ENCODE measurements at places on chromosomes 2 and 18.

GRCh38 chr2:218405746-218406208 lies 6.1 kb downstream of the CTDSP1 start:
- peak; percentile 62 for DNase-seq

DNA sequence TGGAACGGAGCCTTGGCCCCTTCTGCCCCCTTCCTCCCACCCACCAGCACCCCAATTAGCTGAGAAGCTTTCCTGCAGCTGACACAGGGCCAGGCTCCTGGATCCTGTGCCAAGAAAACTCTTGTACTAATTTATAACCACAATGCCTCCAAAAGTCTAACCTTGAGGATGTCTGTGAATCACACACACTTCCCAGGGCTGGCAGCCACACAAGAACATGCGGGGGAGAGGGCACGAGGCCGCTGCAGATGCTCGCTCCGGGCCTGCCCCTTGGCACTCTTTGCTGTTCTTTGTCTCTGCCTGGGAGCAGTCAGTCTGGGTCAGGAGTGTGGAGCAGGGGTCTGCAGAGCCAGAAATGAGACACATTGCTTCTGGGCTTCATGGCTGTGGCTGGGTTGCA lies 62.7 kb upstream of the KIF5C start:
- peak; percentile 93 for DNase-seq

DNA sequence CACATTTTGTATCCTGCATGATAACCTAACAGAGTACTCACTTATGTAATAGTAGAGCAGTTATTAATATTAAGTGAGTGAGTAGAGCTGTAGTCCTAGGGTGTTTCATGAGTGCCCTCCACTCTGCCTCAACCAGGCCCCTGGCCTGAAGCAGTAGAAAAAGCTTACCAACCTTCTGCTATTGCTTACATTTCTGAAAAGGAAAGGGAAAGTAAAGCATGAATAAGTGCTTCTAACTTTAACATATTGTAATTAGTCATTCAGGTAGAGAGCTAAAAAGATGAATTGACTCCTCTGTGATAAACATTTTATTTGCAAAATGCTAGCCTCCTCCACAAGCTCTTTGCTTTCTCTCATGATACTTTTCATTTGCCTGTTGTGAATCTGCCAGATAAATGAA lies 94.7 kb upstream of the RPE start:
- DNase-seq: no peak

DNA sequence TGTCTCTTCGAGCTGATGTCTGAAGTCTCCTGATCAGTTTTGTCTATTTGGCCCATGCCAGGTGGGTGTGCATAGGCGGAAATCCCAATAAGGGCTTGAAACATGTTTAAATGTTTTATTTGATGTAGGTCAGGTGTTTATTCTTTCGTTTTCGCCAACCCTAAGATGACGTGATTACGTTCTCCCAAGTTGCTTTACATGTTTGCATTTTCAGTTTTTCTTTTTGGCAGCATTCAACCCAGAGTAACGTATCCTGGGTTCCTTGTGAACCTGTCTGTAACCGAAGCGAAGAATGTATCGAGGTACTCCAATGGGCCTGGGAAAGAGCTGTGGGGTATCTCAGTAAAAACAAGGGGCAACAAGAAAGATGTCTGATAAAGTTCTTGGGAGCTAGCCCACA lies 3.1 kb downstream of the ALPK2 start:
- no peak for DNase-seq

- DNase-seq: no peak
Measured at GRCh38 chr2:219542931-219543595, 546 bp downstream of the CHPF start.

DNA sequence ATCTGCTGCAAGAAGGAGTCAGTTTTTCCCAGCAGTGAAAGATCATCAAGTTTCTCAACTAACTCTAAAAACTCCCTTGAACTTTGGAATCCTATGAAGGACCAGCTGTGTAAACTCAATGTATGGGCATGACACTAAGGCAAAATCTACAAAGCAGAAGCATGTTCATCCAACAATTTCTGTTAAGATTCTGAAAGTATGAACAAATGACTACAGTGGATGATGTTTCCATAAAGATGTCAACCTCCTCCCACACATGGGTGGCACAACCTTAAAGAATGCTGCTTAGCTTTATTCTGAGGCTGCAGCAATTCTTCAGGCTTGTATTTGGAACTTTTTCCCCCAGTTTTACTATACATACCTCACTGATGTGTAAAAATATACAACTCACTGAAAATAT lies 47.2 kb downstream of the WDR33 start:
- DNase-seq: no peak

DNA sequence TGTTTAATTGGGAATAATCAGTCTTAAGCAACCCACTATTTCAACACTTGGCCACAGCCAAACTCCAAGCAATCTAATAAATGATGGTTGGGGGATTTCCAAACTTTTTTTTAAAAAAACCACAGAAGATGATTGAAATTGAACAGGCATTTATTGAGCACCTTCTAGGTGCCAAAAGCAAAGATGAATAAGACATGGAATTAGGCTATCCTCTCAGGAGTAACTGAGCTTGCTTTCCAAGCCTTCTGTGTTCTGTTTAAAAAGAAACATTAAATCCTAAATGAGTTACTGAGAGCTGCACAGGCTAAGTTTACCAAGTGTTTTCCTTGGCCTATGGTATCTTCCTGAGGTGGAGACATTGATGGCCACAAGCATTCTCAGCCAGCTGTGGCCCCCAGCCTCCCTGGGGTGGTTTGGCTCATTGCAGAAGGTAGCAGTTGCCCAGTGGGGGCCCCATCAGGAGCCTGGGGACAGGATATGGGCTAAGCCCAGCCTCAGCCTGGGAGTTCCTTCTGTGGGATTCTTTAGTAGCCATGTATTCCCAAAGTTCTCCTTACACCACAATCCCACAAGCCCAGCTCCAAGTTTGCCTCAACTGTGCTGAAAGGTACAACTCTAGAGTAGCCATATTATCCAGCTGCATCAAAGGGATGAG lies 174.3 kb downstream of the C1D start:
- no peak for DNase-seq

GRCh38 chr2:239548451-239548871 lies 147.6 kb upstream of the HDAC4 start:
- no peak for DNase-seq

GRCh38 chr2:203688798-203689197 lies 17.6 kb upstream of the CD28 start:
- DNase-seq: no peak

DNA sequence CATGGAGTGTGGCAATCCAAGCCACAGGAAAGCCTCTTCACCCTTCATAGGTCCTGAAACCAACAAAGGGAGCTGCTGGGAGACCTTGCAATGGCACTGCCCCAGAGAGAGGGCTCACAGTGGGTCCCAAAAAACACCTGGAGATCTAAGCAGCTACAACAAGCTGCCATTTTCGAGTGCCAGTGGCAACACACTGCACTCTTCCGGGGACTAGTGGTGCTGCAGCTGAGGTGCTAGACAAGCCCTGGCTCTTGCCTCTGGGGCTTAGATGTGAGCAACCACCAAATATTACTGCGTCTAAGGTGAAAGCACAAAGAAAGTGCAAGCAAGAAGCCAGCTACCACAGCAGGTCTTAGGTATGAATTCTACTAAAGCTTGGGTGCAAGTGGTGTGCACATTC lies 192.9 kb downstream of the NOL4 start:
- DNase-seq: no peak

DNA sequence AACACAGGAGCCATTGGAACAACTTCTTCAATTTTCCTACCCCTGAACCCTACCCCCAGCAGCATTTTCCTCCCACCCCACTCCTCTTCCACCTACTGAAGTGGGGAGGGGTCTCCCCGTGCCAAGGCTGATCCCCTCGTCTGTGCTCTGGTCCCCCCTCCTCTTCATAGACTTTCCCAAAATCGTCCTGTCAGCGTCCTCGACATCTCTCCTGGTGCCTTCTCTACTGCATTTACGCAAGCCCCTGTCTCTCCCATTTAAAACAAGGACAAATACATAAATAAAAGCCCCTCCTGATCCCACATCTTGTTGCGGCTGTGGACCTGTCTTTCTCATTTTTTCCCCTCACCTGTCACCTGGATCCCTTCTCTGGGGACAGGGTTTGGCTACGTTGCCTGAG lies 42.2 kb downstream of the EMX1 start:
- no peak for DNase-seq

DNA sequence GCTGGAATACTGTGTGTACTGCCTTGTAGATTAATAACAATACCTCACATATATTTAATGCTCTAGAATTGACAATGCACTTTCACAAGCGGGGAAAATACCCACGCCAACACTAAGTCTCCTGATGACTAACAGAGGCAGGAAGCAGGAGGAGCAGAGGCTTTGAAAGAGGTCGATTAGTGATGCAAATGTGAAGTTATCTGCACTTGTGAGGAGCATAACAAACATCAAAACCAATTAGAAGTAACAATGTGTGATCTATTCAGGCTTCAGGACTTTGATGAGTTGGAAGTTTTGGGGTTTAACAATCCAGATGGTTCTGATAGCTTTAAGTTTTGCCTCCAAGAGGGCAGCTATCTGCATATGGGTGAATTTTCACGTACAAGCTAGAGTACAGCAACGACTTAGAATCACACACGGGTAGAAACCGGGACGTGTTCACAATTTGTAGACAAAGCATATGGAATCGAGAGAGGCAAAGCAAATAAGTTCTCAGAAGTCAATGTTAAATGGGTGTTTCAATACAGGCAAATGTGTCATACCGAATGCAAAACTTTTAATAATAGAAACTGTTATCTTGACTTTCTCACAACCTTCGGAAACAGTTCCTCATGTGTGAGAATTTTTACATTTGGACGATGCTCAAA lies 114.5 kb downstream of the METTL8 start:
- no peak for DNase-seq

- no peak for DNase-seq
Measured at GRCh38 chr2:25065768-25066167, 23.9 kb downstream of the EFR3B start.

- no peak for DNase-seq
Measured at GRCh38 chr18:21760321-21760720, 19.7 kb downstream of the MIB1 start.

GRCh38 chr2:85061896-85062295 lies 71.3 kb upstream of the TCF7L1 start:
- DNase-seq: no peak

DNA sequence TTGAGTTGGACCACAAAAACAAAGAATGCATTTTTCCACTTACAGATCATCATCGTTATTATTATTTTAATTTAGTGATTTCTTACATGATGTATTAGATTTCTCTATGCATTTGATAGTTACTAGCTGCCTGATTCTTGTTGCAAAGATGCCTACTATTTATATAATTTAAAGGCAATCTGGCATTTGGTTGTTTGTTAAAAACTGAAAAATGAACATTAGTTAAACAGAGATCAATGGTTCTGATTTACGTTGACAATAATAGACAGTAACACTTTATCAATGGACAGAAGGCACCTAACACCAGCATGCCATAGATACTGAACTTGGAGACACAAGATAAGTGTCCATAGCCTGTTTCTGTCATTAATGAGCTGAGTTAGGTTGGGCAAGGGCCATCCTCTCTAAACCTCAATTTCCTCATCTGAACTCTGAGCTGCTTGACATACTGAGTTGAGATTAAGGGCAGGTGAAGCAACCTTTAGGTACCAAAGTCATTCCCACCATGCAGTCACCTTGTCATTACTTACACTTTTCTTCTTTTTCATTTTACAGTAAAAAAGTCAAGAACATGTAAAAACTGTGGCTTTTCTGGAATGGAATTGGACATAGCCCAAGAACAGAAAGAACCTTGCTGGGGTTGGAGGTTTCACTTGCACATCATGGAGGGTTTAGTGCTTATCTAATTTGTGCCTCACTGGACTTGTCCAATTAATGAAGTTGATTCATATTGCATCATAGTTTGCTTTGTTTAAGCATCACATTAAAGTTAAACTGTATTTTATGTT lies 3.1 kb downstream of the CCL20 start:
- no peak for DNase-seq

- peak; percentile 43 for DNase-seq
Measured at GRCh38 chr2:240556553-240557100, 1.2 kb downstream of the ANKMY1 start.

DNA sequence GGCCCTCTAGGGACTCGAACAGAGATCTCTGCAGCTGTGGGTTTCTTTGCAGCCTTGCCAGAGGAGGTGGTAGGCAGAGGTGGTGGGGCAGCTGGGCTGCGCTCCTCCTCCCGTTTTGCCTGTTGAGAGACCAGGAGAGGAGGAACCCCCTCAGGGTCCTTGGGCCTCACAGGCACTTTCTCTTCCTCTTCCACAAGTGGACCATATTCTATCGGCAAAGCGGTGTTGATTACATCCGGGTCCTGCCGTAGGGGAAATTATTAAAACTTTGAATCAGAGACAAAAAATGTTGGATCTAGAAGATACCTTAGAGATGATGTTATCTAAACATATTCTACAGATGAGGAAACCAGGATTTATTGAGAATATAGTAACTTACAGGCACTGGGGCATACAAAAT lies 78.5 kb downstream of the CLIP4 start:
- no peak for DNase-seq

- DNase-seq: no peak
Measured at GRCh38 chr2:14756122-14756541, 123.6 kb downstream of the LRATD1 start.

GRCh38 chr2:43105586-43106558 lies 120.5 kb downstream of the ZFP36L2 start:
- peak; percentile 68 for DNase-seq

DNA sequence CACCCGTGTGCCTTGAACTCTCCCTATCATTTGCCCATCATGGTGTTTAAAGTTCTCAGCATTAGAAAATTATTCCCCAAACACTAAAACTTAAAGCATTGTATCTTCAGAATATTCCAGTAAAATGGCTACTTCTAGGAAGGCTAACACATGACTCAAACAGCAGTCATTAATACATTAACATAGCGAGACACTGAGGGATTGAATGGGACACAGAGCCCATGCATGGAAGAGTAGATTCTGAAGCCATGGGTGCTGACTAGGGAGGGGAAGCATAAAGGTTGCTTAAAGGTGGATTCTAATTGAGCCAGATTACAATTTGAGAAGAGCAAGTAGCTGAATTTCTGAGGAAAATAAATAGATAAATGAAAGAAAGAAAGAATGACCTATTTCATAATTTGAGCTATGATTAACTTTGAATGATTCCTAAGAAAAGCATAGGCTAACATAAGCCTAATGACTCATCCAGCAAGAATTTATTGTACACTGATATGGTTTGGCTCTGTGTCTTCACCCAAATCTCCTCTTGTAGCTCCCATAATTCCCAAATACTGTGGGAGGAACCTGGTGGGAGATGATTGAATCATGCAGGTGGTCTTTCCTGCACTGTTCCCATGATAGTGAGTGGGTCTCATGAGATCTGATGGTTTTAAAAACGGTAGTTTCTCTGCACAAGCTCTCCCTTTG lies 79.8 kb upstream of the PIK3C3 start:
- no peak for DNase-seq
